ENCODE measurements at places on chromosomes 12 and 14.
A peak's percentile ranks its signal among the peaks of the same experiment; 100 is the strongest.

DNA sequence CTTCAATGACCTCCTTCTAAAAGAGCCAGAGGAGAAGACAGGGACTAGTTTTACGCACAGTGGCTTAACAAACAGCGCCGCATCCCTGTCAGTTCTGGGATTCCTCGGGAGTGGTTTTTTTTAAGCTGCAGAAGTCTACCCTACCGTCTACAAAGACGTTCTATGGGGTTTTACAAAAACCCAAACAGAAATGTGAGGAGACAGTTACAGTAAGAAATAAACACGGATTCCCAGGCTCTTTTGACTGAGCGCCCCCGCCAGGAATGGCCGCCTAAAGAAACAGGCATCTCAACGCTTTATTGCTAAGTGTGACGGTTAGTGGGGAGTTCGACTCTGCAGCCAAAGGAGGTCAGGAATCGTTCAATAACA is 484 bp downstream of the ALKBH1 start:
- DNase-seq, result no peak

GRCh38 chr12:93740751-93741150 is 63.6 kb downstream of the CRADD start:
- DNase-seq, result no peak

- DNase-seq, result no peak
Observed at GRCh38 chr12:5022465-5023061, 21.1 kb upstream of the KCNA5 start.

DNA sequence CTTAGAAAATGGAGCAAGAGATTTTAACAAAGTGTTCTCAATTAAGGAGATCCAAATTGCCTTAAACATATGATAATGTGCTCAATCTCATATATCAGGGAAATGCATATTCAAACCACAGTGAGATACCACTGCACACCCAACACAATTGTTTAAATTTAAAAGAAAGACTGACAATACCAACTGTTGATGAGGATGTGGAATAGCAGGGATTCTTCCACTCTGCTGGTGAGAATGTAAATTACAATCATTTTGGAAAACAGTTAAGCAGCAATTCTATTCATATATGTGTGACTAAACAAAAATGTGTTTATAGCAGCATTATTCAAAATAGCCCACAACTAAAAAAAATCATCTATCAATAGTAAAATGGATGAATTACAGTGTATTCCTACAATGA is 144.2 kb downstream of the KICS2 start:
- no peak for DNase-seq

DNA sequence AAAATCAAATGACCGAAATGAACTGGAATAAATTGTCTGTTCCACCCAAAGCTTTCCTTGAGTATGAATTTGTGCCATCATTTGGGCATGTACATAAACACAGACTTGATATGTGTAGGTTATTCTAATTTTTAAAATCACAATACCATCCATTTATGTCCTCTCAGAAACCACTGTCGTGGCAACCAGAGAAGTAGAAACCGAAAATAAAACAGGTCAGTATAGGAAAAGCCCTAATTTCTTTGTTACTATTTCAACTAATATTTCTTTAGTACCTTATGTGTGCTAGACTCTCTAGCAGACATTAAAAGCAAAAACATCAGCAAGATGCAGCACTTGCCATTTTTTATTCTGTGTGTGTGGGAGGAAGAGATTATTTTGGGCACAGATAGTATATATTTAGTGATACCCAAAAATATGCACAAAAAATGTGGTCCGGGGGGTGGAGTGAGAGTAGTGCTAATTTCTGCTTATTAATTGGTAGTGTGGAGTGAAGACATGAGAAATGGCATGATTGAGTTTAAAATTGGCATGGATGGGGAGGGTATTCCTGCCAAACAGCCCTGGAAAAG is 130.8 kb upstream of the CNTN1 start:
- DNase-seq, result no peak

- DNase-seq, result no peak
Observed at GRCh38 chr14:95240859-95241813, 78.6 kb downstream of the CLMN start.

DNA sequence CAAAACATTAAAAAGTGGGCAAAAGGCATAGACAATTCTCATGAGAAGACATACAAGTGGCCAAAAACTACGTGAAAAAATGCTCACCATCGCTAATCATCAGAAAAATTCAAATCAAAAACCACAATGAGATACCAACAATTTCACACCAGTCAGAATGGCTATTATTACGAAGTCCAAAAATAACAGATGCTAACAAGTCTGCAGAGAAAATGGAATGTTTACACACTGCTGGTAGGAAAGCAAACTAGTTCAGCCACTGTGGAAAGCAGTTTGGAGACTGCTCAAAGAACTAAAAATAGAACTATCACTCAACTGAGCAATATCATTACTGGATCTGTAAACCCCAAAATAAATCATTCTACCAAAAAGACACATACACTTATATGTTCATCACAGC is 76.2 kb downstream of the PRKD1 start:
- DNase-seq, result no peak

DNA sequence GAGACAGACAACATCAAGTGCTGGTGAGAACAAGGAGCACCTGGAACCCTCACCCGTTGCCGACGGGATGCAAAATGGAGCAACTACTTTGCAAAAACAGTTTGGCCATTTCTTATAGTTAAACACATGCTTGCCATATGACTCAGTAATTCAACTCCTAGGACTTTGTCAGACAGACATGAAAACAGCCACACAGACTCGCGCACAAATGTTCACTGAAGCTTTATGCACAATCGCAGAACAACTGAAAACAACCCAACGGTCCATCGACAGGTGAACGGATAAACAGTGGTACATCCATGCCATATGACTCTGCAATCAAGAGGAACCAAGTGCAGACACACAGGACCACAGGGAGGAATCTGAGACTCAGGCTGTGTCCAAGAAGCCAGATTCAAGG is 30.8 kb downstream of the NCOR2 start:
- no peak for DNase-seq

GRCh38 chr12:110280392-110280778 is 662 bp upstream of the ATP2A2 start:
- DNase-seq, result peak; percentile 38

DNA sequence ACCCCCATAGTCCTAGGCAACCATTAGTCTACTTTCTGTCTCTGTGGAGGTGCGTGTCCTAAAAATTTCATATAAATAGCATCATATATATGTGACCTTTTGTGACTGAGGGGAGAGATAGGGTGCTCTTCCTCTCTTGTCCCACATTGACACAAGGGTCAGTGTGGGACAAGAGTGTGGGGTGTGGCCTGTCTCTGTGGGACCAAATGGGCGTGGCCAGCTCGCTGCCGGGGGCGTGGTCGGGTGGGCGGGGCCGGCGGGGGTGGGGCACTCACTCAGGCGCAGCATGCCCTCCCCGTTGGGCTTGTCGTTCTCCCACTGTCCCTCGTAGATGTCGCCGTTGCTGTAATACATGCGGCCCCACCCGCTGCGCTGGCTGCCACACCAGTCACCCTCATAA is 15.5 kb downstream of the MORN3 start:
- no peak for DNase-seq

GRCh38 chr12:101995684-101996083 is 66.1 kb downstream of the WASHC3 start:
- DNase-seq, result no peak

Data from T-helper 1 cell (primary cell).